Activated CD4-positive, alpha-beta T cell treated with anti-CD3 and anti-CD28 coated beads for 24 hours (primary cell): ENCODE measurements at places on chromosomes 11 and 22.

DNA sequence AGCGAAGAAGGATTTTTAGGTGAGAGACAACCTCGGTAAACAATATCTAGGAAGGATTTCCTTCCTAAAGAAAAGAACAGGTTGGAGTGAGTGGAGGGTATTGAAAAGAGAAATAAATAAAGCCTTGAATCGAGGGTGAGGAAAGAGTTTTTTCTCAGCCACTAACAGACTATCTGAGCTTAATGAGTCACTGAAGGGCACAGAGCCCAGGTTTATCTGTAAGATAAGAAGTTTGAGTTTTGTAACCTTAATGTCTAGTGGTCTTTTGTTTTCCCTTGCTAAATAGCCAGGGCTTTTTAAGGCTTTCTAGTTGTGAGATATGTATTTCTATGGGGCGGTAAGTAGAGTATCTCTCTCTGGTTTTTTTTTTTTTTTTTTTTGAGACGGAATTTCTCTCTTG, 394.5 kb upstream of the KIRREL3 start:
- no peak for DNase-seq

- DNase-seq = no peak
Observed at GRCh38 chr22:50222508-50222907, 21.7 kb downstream of the SELENOO start.

- no peak for DNase-seq
Observed at GRCh38 chr22:24090581-24090980, 79.5 kb downstream of the CABIN1 start.

DNA sequence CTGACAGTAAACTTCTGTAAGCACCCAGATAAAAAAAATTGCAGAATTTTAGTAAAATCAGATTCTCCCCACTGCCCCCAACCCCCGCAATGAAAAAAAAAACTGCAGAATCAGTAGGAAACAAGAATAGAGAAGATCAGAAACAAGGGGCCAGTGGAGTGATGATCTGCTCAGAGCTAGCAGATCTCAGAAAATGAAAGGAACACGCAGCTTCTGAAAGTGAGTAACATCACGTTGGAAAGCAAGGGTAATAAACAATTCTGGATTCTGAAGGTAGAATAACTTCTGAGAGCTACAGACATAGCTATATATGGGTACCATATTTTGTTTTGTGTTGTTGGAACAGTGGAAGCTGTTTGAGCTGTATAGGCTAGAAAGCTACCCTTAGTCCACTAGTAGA, 23.2 kb downstream of the ACAT1 start:
- no peak for DNase-seq

DNA sequence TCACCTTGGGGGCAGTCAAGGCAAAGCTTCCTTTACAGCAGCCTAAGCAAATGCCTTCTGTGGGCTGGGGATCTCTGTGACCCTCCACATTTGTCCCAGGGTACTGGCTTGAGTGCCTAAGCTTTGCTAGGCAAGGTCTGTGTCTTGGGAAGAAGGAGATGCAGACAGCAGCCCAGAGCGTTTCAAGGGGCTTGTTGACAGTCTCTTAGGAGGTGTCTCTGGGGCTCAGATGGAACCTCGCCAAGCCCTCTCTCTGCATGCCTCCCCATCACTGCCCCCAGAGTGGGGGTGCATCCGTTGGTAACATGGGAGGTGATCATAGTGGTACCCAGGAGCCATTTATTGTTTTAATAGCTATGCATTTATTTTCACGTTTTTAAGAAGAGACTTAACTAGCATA, 29.1 kb upstream of the TMPRSS4 start:
- DNase-seq = no peak

DNA sequence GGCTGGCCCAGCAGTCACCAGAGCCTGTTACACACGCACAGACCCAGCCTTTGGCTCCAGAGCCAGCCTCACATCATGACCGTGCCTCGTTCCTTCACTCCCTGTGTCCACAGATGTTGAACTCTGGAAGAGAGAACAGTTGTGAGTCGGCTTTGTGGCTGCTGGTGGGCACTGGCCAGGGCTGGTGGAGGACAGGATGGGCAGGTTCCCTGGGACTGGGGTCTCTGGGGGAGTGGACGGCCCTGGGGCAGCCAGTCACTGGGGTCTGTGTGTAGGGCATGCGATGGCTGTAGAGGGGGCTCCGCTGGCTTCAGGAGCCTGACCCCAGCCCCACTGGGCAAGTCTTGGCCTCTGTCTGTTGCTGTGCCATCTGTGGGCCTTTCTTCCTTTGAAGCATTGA, 1070.1 kb downstream of the BRD1 start:
- no peak for DNase-seq

GRCh38 chr22:47144791-47145425, 382.5 kb downstream of the TBC1D22A start:
- DNase-seq = no peak

DNA sequence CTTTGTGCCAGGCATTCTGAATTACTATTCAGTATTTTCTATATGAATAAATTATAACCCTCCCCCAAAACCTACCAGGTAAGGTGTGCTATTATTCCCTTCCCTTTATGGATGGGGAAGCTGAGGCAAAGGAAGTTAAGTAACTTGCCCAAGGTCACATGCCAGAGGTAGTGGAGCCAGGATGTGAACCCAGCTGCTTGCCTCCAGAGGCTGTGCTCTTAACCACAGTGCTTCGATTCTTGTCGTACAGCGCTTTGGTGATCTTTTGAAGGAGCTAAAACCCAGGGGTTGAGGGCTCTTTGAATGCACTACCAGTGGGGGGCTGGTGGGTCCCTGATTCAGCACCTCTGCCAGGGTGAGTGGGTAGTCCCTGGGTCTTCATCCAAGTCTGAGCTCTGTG, 18.8 kb downstream of the MCM5 start:
- no peak for DNase-seq

DNA sequence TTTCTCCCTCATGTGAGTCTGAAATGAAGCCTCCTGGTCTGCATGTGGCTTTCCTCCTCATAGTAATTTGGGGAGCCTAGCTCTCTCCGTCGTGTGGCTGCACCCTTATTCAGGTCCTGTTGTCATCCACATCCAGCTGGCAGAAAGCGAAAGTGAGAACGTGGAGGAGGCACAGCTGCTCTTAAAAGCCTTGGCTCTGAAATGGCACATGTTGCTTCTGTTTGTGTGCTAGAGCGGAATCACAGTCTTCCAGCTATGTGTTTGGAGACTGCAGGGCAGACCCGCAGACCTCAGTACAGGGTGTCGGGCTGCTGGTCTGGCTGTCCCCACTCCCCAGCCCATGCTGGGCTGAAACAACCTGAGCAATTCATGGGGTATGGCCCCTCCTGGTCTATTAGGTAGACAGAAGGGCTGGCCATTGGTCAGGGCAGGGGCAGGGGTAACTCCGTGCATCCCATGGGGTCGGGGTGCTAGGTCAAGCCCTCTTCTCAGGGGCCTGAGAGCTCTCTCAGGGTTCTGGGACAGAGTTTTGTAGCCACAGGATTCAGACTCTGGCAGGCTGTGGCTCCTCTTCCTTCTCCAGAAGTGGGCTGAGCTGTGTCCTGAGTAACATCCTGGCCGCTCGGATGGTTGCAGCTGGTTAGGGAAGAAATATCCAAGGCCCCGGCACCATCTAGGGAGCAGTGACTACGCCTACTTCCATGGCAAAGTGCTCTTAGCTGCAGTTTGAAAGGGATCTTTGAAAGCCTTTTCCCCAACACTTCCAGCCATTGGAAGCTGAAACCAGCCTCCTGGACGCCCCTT, 50.6 kb downstream of the C11orf96 start:
- no peak for DNase-seq

DNA sequence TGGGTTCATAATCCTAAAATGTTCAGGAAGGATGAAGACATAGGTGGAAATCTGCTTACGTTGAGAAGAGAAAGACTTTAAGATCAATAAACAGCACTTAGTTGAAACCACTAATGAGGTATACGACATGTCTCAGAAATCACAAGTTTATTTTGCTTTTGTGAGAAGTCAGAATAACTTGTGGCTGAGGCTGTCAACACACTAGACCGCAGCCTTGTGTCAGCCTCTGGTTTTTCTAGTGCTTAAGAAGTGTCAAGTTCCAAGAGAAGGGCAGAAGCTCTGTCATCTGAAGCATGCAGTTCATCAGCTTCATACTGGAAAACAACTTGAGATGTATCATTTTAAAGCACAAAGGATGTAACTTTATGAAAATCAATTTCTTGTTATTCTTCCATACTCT, 420.9 kb downstream of the METTL15 start:
- DNase-seq = no peak

DNA sequence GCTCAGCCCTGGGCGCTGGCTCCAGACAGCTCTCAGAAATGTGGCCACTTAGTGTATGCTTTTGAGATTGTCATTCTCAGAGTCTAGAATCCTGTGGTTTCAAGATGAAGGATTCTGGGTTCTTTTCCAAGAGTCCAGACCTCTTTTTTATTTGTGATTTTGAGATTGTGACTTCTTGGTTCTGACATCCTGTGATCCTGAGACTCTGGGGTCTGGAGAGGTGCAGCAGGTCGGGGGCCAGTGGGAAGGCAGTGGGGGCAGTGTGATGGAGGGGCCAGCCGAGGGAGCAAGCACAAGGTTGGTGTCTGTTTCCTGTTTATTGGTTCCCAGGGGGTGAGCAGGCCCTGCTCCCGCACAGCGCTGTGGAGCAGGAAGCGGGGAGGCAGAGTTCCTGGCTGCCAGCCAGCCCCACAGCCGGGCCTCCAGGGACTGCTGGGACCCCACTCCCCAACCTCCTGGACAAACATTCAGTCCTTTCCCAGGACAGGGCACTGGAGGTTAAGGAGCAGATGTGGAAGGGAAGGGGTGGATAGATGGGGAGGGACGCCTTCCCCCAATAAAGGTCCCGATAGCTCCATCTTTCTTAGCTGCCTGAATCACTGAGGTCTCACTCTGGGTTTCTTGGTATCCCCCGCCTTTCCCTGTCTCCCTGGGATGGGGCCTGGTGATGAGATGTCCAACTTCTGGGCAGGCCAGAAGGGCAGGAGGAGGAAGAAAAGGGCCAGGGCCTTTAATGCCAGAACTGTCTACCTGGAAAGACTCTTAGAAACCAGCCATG, 13.7 kb downstream of the ARHGEF17 start:
- DNase-seq = no peak

- no peak for DNase-seq
Observed at GRCh38 chr11:62267576-62267975, 2.4 kb upstream of the SCGB2A2 start.

DNA sequence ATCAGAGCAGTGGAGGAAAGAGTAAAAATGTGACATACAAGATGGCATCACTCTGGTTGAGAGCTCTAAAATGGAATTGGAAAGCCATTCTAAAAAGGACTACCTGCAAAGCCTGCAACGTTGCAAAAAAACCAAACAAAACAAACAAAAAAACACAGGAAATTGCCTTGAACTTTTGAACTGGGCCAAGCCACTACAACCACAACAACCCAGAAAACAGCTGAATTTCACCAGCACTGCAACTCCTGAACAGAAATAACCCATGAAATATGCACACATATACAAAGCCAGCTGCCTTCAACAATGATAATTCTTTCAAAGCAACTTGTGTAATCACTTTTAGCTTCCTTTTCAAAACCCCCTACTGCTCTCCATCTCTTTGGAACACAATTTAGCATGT, 326.6 kb upstream of the LRRC4C start:
- no peak for DNase-seq

- no peak for DNase-seq
Observed at GRCh38 chr11:114282488-114282887, 13.7 kb upstream of the NNMT start.

GRCh38 chr22:29854432-29854831, 16.4 kb upstream of the ASCC2 start:
- no peak for DNase-seq

DNA sequence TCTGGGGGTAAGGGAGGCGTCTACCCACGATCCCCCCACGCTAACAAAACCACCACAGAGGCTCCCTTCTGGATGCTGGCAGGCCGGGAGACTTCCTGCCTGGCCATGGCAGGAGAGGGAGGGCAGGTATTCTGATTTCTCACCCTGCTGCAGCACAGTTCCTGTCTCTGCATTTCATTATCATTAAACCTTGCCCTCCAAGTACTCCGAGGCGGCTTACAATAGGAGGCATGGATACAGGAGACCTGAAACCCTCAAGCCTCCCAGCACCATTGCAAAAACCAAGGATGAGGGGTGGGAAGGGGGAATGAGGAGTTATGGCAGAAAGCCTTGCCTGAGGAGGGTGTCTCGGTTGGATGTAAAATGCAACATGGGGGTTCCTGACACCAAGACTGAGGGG, 44.1 kb upstream of the MN1 start:
- DNase-seq = no peak

DNA sequence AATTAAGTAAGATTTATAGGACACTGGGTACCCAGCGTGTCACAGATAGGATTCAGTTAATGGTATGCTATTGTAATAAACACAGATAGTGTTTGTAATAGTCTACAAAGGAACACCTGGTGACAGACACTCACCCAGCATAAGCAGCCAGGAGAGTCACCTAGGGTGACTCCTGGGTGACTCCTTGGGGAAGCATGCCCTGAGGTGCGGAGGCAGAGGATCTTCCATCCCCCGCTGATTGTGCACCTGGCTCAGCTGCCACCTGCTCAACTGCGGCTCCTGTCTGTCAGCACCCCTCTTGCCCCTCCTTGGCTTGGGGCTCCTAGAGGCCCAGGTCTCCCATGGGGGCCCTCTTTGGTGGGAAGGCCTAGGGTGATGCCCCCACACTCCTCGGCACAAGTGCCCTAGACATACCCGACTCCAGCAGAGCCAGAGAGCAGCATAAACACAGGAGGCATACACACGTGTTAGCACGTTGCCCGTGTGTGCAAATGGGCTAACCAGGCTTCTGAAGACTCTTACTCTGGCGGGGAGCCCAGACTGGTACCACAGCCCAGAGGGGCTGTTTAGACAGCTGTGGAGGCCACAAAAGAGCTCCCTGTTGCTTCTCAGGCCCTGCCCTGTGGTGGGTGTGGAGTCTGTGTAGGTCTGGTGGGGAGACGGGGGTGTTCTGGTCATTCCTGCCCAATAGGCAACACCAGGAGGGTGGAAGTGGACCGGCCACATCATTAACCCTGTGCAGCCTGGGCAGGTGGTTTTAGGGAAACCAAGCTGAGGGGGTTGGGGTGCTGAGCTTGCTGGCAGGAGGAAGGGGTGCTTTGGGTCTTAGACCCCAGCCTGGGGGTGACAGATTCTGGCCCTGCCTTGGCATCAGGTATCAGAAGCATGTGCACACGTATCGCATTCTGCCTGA, 3.0 kb downstream of the INPPL1 start:
- DNase-seq = no peak

- no peak for DNase-seq
Observed at GRCh38 chr11:16897470-16898061, 116.6 kb downstream of the PLEKHA7 start.

DNA sequence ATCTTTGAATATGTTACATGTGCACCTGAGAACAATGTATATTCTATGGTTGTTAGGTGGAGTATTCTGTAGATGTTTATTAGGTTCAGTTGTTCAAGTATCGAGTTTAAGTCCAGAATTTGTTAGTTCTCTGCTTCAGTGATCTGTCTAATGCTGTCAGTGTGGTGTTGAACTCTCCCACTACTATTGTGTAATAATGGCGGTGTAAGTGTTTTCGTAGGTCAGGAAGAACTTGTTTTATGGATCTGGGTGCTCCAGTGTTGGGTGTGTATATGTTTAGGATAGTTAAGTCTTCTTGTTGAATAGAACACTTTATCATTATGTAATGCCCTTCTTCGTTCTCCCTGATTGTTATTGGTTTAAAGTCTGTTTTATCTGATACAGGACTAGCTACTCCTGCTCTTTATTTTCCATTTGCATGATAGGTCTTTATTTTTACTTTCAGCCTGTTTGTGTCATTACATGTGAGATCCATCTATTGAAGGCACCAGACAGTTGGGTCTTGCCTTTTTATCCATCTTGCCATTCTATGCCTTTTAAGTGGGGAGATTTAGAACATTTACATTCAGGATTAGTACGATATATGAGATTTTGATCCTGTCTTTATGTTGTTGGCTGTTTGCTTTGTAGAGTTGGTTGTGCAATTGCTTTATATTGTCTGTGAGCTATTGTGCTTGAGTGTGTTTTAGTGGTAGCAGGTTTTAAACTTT, 121.6 kb downstream of the DDX10 start:
- no peak for DNase-seq
